SW480 (cell line): ENCODE measurements at places on chromosomes 6 and 20.

GRCh38 chr6:156556811-156557210 is 220.4 kb upstream of the ARID1B start:
- DNase-seq: peak; percentile 9

DNA sequence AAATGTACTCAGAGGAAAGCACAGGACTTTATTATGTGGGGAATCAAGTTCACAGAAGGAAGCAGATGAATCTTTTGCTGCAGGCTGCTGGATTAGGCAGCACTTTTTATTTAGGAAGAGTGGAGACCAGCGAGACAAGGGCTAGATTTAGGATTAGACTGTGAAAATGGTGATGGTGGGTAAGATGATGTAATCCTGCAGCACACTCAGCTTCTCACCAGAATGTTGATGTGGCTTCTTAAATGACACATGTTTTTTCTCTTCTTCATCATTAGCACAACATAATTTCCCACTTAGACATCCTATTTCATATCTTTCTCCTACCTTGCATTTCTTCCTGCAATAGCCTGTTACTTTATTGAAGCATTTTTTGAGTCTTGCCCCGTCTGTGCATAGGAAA is 1.8 kb downstream of the DEFB128 start:
- DNase-seq: no peak

DNA sequence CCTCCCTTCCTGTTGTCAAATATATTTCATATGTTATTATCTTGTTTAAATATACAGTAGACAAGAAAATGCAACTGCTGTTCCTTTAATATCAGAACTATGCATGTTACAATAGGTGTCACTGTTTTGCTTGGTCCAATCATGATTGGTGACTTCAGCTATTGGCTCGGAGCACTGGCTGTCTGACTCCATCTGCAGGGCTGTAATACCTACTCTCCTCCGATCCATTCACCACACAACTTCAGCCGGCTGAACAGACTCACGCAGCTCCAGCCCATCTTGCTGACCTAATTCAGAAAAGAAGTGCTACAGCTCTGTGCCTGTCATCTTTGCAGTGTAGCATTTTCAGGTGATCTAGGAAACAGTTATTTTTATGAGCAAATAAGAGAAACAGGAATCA is at the start of gene BTBD3:
TSS of gene BTBD3 (plus strand) at position 231 of the 400 bp plus-strand sequence. CDS start 383 bp downstream, outside the sequence.
- peak; percentile 73 for DNase-seq

- no peak for DNase-seq
Observed at GRCh38 chr6:170050591-170051041, 240.3 kb downstream of the DLL1 start.

DNA sequence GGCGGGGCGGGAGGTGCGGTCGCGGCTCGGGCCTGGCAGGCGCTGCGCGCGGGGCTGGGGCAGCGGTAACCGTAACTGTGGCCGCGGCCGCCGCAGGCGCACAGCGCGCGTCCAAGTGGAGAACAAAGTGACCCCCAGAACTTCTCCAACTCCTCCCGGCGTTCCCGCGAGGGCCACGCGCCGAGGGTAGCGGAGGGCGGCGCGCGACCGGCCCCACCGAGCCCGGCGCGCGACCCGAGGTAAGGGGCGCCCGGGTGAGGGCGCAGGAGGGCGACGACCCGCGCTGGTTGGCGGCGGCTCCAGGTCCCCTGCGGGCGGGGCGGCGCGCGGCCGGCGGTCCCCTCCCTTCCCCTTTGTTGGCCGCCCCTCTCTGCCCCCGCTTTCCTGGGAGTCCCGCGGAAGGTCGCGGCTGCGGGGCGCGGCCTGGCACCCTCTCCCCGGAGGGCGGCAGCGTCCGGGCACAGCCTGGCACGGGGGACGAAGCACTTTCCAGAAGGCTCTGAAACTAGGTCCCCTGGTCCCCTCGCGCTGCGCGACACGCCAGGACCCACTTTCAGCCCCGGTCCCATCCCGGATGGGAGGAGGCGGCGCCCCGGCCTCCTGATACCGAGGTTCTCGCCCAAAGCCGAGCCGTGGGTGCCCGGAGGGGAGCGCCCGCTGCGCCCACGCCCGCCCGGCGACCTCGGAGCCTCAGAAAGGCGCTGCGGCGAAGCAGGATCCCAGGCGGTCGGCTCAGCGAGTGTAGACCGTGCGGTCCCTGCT is at the start of gene TIAM2:
TSS of gene TIAM2 (plus strand) at position 62 of the 762 bp plus-strand sequence. CDS start 133,909 bp downstream, outside the sequence.
- DNase-seq: peak; percentile 14

DNA sequence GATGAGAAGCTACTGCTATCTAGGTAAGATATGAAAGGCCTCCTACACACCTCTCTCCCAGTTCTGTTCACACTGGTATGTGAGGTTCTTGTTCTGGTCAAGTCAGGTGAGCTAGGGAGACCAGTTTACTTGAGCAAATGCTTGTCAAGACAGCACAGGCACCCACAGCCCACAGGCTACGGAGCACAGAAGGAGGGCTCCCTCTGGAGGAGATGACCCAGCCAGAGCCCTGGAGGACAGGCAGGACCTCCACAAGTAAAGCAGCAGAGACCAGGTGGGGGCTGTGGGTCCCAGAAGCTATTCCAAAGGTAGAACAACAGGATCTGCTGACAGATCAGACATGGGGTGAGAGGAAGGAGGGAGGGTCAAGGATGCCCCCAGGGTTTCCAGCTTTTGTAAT is 13.2 kb downstream of the MMP24OS start:
- DNase-seq: peak; percentile 68

DNA sequence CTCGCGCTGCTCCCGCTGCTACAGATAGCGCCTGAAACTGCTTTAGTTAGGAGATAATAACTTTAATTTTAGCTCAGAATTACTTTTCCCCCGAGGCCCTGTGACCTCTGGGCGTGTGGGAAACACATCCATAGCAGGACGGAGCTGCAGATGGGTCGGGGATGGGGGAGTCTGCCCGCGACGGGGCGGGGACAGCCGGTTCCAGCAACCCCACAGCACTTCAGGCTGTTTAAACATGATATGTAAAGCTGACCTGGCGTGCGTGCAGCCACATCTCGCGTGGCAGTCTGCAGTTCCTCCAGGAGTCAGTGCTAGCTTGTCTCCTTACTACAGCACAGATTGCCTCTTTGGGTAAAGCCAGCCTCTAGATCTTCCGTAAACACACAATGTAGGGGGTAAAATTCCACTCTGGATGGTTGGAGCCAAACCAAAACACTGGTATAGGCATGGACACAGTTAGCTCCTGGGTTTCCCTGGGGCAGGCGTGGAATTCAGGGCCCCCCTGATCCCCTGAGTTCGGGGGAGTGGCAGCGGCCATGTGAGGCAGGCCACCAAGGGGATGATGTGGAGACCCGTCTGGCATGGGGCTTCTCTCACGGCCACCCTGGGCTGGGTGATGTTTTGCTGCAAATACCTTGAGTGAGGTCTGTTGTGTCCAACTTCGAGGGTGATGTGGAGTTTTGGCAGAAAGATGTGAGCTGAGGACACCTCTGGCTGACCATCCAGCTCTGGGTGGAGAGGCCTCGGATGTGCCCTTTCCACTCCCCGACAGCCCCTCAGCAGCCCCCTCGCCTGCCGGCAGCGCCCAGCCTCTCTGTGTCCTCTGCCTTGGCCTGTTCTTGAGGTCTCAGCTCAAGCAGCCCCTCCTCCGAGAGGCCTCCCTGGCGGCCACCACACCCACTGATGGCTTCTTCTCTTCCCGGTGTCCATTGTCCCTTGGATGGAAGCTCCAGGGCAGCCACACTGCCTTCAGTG is 214.5 kb downstream of the TAF4 start:
- no peak for DNase-seq

GRCh38 chr6:64280569-64280968 is 645.0 kb downstream of the PHF3 start:
- DNase-seq: no peak

- DNase-seq: peak; percentile 76
Observed at GRCh38 chr20:54172532-54172855, 1.3 kb downstream of the CYP24A1 start.

DNA sequence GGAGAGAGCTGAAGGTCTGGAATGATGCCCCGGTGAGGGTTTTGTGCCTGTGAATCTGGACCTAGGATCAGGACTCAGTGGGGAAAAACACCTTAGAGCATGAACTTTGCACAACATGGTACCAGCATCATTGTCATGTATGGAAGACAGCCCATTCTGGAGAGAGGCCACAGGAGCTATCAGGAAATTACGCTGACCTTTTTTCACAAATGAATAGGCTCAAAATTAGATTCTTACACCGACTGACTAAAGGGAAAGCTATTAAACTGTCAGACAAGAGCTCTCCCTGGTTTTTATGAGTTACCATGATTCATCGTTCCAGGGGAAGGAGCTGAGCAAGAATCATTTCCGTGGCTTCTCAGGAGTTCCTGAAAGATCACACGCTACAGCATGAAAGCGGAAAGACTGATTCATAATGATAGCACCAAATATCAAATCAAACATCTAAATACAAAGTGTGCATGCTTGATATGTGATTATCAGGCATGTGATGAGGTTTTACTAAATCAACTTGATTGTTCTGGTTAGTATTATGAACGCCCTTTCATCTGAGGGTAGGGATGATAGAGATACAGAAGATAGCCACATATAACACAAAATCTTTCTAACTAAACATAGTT is 224.9 kb upstream of the SMLR1 start:
- DNase-seq: peak; percentile 49

- DNase-seq: no peak
Observed at GRCh38 chr6:151537556-151537955, 43.7 kb downstream of the CCDC170 start.

- DNase-seq: no peak
Observed at GRCh38 chr6:156440688-156441087, 336.5 kb upstream of the ARID1B start.
